ENCODE measurements at places on chromosomes 16 and 17. TPM values are rescaled to one million over a fixed set of nuclear protein-coding genes. Genes with fewer than 3 reads are reported as not detected.

KRTAP17-1 gene
- total RNA-seq, result not detected

TERB1 gene
- total RNA-seq, result not detected

DNA sequence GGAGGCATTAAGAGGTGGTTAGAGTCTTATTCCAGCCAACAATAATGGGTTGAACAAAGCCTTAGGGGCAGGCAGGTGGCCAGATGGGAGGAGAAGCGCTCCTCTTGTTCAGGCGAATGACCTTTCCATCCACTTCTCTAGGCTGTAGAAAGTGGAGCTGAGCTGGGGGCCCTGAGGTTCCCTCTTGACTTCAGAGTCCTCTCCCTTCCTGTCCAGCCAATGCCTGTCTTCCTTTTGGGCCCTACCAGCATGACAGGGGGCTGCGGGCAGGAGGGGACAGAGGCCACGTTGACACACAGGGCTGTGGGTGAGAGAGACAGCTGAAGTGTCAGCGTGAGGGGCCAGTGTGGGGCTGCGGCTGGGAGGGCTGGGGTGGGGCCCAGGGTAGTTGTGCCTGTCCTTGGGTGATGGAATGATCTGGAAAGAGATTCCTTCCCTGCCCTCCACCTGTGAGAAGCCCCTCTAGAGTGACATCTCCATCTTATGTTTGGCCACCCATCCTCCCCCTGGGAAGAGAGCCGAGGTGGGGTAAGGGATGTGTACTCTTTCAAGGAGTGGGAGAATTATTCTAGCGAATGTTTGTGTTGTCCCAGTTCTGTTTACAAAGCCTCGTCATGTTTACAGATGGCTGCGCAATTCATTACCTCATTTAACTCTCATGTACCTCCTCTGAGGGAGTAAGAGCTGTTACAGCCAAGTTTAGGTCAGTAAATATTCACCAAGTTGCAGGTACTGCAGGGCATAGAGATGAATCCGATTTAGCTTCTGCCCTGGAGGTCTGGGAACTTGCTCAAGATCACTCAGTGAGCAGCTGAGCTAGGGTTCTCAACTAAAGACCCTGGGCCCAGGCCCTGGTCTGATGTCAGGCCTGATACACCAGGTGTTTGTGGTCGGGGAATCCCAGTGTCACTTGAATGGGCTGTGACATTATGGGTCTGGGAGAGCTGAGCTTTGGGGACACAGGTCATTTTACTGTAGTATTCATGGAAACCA, 3.3 kb downstream of the ERBB2 start:
- DNase-seq, result no peak

- no peak for DNase-seq
Observed at GRCh38 chr16:73255031-73255430, 207.1 kb upstream of the ZFHX3 start.
